ENCODE measurements at places on chromosomes 1 and 21.

DNA sequence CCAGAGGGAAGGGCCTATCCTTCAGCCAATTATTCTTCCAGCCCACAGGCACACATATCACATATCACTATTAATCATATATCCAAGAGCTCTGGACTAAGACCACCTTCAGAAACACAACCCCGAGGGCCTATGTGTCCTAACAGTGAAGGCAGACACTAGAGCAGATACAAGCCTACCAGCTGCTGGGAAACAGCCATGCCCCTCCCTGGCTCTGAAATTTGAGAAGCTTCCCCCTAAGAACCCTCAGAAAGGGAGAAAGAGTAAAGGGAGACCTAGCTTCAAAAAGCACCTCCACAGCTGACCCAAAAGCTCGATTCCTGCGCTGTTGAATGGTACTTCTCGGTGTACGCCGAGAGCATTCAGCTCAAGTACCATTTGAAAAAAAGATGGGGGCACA lies 17.4 kb downstream of the CNN3 start:
- no peak for DNase-seq

DNA sequence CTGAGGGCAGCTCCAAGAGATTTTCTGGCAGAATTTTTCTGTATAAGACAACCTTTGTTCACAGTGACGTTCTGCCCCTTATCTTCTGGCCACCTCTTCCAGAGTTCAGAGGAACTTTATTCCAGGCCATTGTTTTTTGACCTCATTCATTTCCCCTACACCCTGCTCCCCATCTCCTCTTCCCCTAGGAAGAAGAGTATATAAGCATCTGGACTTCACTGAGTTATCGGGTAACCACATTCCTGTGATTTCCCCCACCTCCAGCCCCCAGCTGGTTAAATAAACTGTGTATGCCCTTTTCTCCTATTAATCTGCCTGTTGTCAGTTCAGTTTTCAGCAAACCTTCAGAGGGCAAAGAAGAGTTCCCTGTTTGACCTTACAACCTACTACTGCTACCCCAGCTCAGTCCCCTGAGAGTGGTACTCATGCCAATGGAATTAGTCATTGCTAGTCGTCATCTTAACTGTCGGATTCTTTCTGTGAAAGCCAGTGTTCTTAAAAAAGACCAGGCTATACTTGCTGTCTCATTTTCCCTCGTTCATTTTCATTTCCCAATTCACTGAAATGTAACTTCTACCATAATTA lies 14.3 kb upstream of the ALG14 start:
- peak; percentile 96 for DNase-seq

DNA sequence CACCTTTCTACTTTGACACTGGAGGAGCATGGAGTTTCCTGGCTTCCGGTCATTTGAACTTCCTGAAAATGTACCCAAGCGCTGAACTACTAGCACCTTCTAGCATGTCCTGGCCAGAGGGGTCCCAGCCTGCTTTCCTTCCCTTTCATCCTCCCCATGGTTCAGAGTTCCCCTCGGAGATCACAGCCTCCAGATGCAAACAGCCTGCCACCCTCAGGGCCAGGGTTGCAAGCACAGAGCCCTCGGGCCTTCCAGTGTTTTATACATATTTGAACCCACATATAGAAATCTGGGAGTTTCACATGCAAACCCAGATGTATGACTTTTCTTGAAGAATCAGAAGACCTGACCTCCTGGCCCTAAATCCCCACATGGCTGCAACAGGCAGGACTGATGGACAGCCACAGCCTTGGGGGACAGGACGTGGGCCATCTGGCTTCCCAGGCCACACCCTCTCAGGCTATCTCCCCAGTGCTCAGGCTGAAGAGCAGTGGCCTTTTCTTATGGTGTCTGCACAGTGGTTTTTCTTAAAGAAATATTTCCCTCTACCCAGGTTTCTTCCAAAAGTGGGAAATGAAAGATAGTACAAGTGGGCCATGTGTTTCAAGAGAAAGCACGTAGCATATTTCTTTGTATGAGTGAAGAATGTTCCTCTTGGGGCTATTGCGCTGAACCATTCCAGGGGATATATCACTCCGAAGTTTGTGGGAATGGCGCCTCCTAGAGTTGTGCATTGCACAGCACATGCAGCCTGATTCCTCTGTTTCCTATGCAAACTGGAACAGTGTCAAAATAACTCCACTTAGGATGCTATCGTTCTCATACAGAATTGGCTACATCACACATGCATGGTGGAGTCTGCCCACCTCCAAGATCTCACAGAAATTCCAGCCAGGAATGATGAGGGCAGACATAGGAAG lies 232.0 kb upstream of the VAMP3 start:
- no peak for DNase-seq

GRCh38 chr1:34645919-34646318 lies 108.9 kb upstream of the GJB5 start:
- no peak for DNase-seq

- no peak for DNase-seq
Measured at GRCh38 chr1:11913291-11913690, 12.9 kb downstream of the KIAA2013 start.

DNA sequence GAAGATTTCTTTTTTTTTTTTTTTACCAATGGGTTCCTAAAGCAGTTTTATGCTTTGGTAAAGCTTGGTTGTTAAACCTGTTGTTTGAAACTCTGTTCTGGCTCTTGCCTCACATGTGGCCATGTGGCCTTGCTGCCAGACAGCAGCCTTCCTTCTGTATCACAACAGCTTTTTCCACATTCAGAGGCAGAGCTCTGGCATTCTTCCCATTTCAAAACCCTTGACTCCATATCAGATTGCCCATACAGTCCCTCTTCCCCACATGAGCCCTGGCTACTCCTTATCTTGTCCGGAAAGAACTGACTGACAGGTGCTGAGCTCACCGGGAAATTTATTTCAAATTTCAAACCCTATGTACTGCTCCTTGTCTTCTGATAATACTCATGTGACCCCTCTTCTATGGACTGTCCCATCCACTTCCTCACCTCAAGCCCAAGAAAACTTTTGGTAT lies 38.5 kb upstream of the LAX1 start:
- no peak for DNase-seq

DNA sequence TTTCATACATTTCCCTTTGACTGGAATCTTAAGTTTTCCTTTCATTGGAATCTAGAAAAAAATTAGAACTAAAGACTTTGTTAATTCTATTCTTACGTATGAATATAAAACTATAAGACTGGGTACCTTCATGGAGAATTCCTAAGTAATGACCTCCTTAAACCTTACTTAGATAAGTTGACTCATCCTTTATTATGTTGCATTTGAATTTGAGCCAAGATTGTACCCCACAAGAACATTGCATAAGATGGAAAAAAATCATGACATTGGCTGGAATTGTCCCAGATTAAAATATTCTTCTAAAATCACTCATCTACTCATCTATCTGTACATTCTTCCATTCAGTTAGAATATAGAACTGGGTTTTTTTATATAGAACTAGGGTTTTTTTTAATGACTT lies 137.4 kb downstream of the C1orf21 start:
- no peak for DNase-seq

DNA sequence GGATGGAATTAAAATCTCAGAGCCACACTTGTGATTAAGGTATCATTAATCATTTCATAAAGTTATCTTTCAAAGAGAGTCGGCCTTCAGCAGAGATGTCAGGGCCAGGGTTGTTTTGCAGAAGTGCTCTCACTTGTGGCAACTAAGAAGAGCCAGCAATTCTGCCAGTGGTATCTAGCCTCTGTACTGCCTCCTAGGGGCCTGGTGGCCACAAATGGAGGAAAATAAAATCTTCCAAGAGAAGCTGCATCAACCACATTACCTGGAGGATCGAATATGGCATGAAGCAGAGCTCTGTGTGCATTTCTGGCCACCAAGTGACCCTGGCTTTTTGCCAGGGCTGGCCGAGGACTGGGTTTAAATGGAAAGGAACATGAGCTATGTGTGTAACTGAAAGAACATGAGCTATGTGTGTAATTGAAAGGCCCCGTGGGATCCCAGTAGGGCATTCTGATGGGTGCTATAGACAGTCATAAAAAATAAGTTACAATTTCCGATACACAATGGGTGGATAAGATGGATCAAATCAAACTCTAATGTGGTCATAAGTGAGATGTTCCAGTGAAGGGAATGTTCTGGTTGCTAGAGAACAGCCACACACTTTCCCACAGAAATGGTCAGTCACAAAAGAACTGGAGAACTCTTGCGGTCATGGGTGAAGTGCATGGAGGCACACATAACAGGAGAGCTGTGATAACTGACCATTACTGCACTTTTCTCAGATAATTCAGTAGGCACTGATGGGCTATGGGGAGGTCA lies 335.8 kb downstream of the CAMTA1 start:
- DNase-seq = peak; percentile 33

DNA sequence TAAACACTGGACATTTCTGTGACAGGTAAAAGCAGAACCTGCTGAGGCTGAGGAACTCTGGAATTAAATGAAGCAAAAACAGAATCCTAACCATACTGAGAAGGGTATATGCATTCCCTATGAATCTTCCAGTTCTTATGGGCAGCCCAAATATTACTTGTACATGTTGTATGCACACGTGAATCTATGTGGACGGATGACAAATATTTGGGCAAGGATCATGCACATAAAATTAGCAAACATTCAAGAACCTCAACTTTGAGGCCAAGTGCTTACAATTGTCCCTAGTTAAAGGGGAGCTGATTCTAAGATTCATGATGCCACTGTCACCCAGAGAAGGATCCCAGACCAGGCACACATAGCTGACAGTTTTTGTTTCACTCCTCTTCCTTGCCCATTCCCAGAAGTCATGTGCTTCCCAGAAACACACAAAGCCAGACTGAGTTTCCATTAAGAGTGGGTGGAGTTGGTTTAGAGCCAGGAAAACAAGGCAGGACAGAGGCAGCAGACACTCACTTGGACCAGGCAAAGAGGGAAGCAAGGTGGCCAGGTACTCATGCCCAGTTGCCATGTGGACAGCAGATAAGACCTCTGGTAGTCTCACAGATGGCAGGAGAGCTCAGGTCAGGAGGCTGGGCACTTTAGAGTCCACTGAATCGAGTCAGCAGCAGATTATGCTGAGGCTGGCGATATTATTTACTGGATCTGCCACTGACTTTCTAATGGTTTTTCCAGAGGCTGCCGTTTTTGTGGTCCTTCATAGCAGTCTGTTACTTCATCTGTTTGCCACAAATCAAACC lies 25.6 kb downstream of the AK2 start:
- peak; percentile 81 for DNase-seq

DNA sequence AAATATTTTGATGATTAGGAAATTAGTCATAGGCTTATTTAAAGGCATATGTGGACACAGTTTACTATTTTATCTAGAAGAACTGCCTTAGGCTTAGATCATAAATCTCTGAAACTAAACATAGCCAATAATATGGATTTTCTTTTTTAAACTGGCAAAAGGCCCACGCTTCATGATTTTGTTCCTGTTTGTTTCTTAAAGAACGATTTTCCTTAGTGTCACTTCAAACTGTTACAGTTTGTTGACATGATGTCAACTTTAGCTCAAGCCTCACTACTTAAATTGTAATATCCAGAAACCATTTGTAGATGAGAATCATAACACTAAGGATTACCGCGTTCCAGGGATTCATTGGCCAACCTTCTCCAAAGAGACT lies 322.6 kb downstream of the HHIPL2 start:
- no peak for DNase-seq

- no peak for DNase-seq
Measured at GRCh38 chr21:17783481-17784179, 35.5 kb downstream of the C21orf91 start.

- DNase-seq = peak; percentile 60
Measured at GRCh38 chr1:43358121-43358745, 548 bp upstream of the CDC20 start.

DNA sequence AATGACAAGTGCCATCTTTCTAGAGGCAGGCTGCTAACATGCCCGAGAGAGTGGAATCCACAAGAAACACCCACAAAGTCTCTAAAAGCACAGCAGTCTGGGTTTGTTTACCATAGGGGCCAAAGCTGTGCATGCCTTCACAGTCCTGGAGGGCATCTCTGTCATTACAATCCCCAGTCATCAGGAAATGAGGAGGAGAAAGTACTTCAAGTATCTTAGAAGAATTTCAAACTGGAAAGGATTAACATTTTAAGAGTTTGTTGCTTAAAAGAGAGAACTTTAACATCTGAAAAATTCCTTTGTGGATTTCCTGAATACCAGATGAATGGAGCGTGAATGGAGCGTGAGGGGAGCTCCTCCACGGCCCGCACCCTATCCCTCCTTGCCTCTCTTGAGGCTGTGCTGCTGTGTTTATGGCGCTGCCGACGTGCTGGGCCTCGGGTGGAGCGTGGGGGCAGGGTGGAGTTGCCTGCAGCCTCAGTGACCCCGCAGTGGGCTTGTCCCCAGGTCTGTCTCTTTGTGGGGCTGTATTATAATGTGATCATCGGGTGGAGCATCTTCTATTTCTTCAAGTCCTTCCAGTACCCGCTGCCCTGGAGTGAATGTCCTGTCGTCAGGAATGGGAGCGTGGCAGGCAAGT lies 23.3 kb downstream of the SLC6A17 start:
- no peak for DNase-seq

GRCh38 chr21:42469272-42469671 lies 26.8 kb downstream of the RSPH1 start:
- no peak for DNase-seq

- DNase-seq = no peak
Measured at GRCh38 chr1:78322928-78323680, 167.7 kb upstream of the PTGFR start.

- no peak for DNase-seq
Measured at GRCh38 chr1:63833363-63834119, 59.7 kb downstream of the ROR1 start.

DNA sequence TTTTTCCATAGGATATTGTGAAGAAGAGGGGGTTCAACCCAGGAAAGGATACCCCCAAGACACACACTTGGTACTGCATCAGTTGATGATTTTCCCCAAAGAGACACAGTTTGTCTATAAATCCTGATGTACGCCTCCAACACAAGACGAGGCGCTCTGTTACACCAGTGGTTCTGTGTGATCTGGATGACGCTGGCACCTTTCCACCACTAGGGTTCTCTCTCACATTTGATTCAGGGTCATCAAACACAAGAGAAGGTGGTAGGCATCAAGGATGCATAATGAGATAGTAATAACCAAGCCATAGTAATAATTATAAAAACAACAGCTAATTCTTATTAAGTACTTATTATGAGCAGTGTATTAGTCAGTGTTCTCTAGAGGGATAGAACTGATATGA lies 508.8 kb upstream of the ZP4 start:
- DNase-seq = peak; percentile 42

DNA sequence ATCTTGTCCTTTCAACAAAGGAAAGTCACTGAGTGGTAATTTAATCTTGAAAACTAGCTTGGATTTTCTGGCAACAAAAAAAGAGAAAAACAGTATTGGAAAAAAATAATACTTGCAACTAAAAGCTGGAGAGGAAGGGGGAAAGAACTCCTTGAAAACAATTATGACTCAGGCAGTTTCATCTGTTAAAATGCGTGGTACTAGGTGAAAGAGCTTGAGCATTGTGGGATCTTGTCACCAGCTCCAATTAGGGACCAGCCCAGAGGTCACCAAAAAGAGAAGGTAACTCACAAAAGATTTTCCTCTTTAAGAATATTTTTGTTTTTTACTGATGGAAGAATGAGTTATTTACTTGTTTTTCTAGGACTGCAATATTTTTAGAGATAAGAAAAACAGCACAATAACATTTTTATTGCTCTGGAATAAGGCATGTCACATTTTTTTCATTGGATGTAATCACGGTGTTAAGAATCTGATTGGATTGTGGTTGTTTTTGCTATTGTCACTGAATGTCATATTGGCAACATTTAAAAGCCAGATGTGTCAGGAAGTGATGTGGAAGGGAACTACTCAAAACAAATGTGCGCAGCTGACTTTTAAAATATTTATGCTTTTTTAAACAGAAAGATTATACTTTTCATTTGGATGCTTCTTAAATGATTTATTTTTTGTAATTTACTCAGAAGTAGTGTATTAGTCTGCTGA lies 78.5 kb upstream of the ADAMTS5 start:
- no peak for DNase-seq

Data from SK-MEL-5 (cell line).